Lung (tissue), 17 donors: ENCODE measurements at places on chromosomes 2 and 18. TPM values are rescaled to one million over a fixed set of nuclear protein-coding genes. Genes with fewer than 3 reads are reported as not detected.

LIMS4 gene
- 3.2 TPM for total RNA-seq

SP3 gene
- 183 TPM for total RNA-seq

GRCh38 chr18:57431467-57432080, 3.6 kb upstream of the ONECUT2 start:
- H3K4me1 ChIP-seq: peaks cover 14% of the 10 kb centered on the region
- no peak overlapping the region for H3K27ac ChIP-seq
- H3K36me3 ChIP-seq: no peaks in the 10 kb centered on the region
- H3K27me3 ChIP-seq: peaks cover 85% of the 10 kb centered on the region
- no peak overlapping the region for H3K4me3 ChIP-seq

DNA sequence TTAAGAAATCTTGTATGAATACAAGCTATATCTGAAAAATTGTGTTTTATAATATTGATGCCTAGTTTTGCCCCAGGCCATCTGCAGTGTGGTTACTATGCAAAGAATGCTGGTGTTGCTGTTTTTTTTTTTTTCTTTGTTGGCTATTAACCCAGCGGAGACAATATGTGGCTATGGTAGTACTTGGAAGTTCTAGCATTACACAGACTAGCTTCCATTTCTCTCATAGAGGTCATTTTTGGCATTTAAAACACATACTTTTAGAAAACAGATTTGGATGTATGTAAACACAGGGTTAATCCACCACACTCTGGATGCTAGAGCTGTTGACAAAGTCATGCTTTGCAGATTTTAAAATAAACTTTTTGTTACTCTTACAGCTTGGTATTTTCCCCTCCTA, 209.8 kb downstream of the NEDD4L start:
- H3K27me3 ChIP-seq: no peaks in the 10 kb centered on the region
- no peak for DNase-seq
- no peak overlapping the region for H3K27ac ChIP-seq
- no peak overlapping the region for H3K4me3 ChIP-seq

DNA sequence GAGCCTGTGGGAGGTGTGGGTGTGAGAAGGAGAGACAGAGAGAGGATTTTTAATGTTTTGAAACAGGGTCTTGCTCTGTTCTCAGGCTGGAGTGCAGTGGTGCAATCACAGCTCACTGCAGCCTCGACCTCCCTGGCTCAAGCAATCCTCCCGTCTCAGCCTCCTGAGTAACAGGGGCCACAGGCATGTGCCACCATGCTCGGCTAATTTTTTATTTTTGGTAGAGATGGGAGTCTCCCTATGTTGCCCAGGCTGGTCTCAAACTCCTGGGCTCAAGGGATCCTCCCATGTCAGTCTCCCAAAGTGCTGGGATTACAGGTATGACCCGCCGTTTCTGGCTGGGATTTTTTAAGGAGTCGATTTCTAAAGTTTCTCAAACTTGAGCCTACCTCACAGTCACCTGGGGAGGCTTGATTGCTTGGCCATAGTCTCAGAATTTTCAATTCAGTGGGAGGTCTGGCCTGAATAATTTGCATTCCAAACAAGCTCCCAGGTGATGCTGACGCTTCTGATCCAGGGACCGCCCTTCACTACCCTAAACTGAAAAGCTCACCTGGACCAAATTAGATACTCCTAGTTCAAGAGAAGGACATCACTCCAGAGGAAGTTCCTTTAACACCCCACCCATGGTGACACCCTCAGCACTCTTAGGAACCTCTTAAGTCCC, 70.8 kb upstream of the SLC1A4 start:
- no peaks in the 10 kb centered on the region for H3K27me3 ChIP-seq
- DNase-seq: no peak
- H3K27ac ChIP-seq: no peak overlapping the region
- no peaks in the 10 kb centered on the region for H3K4me1 ChIP-seq
- H3K4me3 ChIP-seq: no peak overlapping the region
